Left lung (tissue), 14 donors: ENCODE measurements at places on chromosomes 6 and 20. TPM values are rescaled to one million over a fixed set of nuclear protein-coding genes. Genes with fewer than 3 reads are reported as not detected.

GRCh38 chr6:18527836-18528743 is 140.9 kb downstream of the RNF144B start:
- H3K27ac ChIP-seq, result no peak overlapping the region
- no peaks in the 10 kb centered on the region for H3K27me3 ChIP-seq
- H3K4me1 ChIP-seq, result no peaks in the 10 kb centered on the region
- H3K4me3 ChIP-seq, result no peak overlapping the region
- no peak for DNase-seq
- H3K36me3 ChIP-seq, result no peaks in the 10 kb centered on the region

DNA sequence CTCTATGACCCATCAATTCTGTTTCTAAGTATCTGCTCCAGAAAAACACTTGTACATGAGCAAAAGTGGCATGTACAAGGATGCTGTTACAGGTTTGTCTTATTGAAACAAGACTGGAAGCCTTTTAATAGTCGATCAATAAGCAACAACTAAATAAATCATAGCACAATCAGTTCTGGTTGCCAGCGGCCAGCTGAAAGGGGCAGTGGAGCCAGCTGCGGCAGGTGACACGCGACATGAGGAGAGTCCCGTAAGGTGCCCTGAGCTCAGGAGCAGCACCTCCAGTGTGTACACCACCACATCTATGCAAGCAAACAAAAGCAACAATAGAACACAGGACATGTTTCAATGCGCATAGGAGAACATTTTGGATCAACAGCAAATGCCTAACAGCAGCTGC is 20.7 kb upstream of the NNAT start:
- no peak overlapping the region for H3K4me3 ChIP-seq
- H3K4me1 ChIP-seq, result no peaks in the 10 kb centered on the region
- H3K27ac ChIP-seq, result no peak overlapping the region
- DNase-seq, result no peak
- H3K36me3 ChIP-seq, result peaks cover under 1% of the 10 kb centered on the region

DNA sequence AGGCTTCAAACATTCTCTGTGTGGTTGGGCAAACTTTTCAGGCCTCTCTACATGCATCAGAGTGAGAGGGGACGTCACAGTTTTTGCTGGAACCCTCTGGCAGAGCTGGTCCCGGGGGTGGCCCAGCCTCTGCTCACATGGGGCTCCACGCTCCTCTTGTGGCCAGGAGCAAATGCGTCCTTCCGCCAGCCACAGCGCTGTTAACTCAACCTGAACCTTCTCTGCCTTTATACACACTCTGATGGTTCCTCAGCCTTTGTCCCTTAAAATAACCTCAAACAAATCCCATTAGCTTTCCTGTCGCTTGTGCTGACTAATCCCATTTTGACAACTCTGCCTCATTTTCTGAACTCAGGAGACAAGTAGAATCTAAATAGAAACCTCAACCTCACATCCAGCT is 39.4 kb upstream of the TGM6 start:
- H3K4me1 ChIP-seq, result no peaks in the 10 kb centered on the region
- H3K27ac ChIP-seq, result no peak overlapping the region
- H3K36me3 ChIP-seq, result no peaks in the 10 kb centered on the region
- DNase-seq, result no peak

- H3K27ac ChIP-seq, result no peak overlapping the region
- DNase-seq, result no peak
- no peaks in the 10 kb centered on the region for H3K4me1 ChIP-seq
- no peaks in the 10 kb centered on the region for H3K27me3 ChIP-seq
- no peak overlapping the region for H3K4me3 ChIP-seq
Observed at GRCh38 chr6:20160541-20161283, 51.6 kb downstream of the MBOAT1 start.

DNA sequence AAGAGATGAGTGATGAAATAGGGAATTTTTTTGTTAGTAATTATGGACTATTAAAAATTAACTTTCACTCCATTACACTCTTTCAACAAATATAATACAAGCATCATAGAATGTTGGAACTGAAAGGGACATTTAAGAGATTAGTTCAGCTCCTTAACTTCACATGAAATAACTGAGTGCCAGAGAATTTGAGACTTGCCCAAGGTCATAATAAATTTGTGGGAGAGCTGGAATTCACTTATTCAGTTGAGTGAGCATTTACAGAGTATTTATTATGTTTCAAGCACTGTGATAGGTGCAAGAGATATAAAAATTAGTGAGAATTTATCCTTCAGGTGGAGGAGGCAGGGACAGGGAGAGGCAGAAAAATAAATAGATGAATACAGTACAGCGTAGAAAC is 154.6 kb downstream of the KCNQ5 start:
- no peak for DNase-seq
- H3K4me3 ChIP-seq, result no peak overlapping the region
- no peaks in the 10 kb centered on the region for H3K36me3 ChIP-seq
- H3K27me3 ChIP-seq, result no peaks in the 10 kb centered on the region

- no peaks in the 10 kb centered on the region for H3K36me3 ChIP-seq
- H3K27me3 ChIP-seq, result no peaks in the 10 kb centered on the region
- H3K4me1 ChIP-seq, result no peaks in the 10 kb centered on the region
- no peak overlapping the region for H3K4me3 ChIP-seq
Observed at GRCh38 chr6:51813904-51814303, 273.5 kb downstream of the PKHD1 start.

DNA sequence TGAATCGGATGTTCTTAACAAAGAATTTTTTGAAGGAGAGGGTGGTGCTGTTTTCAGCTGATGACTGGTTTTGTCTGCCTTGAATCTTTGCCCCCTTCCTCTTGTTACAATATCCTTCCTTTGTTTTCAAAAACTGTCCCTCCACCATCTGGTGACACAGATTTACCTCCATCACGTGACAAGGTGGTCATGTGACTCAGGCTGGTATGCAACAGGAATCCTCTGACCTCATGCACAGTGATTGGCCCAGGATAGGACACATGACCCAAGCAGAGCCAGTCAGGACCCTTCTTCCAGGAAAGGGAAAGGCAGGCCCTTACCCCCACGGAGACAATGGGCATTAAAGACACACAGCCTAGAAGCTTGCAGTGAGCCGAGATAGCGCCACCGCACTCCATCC is 84.7 kb upstream of the MC3R start:
- H3K4me1 ChIP-seq, result no peaks in the 10 kb centered on the region
- H3K36me3 ChIP-seq, result no peaks in the 10 kb centered on the region
- H3K27ac ChIP-seq, result no peak overlapping the region
- H3K27me3 ChIP-seq, result no peaks in the 10 kb centered on the region
- H3K4me3 ChIP-seq, result no peak overlapping the region

- H3K27me3 ChIP-seq, result no peaks in the 10 kb centered on the region
- no peak overlapping the region for H3K4me3 ChIP-seq
- no peak overlapping the region for H3K27ac ChIP-seq
- H3K4me1 ChIP-seq, result no peaks in the 10 kb centered on the region
Observed at GRCh38 chr20:13017235-13017634, 8.5 kb downstream of the SPTLC3 start.

DNA sequence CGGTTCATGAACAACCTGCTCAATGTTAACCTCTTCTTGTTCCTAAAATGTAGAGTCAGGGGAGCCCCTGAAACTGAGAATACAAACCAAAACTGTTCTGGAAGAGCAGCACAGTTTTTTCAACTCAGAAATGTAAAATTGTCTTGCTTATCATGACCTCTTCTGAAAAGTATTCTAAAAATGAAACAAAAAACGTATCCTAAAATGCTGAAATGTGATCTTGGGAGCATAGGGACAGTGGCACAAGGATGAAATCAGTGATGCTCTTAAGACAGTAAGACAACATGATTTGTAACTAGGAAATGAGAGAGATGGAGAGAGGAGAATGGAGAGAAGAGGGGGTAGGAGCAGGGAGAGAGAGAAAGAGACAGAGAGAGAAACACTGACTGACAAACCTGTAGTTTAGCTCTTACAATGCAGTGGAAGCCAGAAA is 27.5 kb downstream of the NCOA7 start:
- no peaks in the 10 kb centered on the region for H3K36me3 ChIP-seq
- H3K4me3 ChIP-seq, result no peak overlapping the region
- no peaks in the 10 kb centered on the region for H3K27me3 ChIP-seq
- H3K27ac ChIP-seq, result peak overlapping the region; percentile 6

DNA sequence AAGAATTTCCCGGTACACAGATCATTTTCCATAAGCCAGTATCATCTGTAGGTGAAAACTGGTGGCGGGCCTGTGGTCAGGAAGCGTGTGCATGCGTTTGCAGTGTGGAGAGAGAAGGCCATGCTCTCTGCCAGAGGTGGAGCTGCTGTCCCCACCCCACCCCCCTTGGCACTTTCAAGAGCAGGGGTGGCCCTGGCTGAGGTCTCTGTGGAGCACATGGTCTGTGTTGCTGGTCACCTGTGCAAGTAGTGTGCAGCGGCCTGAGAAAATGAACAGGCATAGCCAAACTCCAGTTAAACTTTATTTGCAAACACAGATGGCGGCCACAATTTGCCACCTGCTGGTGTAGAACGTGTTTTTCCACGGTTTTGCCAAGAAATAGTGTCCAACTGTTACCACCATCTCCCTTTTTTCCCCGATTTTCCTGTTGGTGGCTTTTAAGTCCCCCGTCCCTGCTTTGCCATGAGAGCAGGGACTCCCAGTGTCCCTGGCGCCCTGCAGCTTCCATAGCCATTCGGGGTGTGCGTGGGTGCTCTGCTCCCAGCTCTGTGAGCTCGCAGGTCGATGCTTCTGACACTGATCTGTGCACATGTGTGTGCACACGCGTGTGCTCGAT is 2.5 kb downstream of the ADRM1 start:
- no peaks in the 10 kb centered on the region for H3K36me3 ChIP-seq
- H3K4me1 ChIP-seq, result peaks cover 33% of the 10 kb centered on the region
- no peak for DNase-seq
- H3K27ac ChIP-seq, result no peak overlapping the region

The L3MBTL3 gene
- total RNA-seq, result 6.4 TPM

The OXT gene
- not detected for total RNA-seq
